ENCODE measurements at places on chromosomes 12 and 14.
A peak's percentile ranks its signal among the peaks of the same experiment; 100 is the strongest.

DNA sequence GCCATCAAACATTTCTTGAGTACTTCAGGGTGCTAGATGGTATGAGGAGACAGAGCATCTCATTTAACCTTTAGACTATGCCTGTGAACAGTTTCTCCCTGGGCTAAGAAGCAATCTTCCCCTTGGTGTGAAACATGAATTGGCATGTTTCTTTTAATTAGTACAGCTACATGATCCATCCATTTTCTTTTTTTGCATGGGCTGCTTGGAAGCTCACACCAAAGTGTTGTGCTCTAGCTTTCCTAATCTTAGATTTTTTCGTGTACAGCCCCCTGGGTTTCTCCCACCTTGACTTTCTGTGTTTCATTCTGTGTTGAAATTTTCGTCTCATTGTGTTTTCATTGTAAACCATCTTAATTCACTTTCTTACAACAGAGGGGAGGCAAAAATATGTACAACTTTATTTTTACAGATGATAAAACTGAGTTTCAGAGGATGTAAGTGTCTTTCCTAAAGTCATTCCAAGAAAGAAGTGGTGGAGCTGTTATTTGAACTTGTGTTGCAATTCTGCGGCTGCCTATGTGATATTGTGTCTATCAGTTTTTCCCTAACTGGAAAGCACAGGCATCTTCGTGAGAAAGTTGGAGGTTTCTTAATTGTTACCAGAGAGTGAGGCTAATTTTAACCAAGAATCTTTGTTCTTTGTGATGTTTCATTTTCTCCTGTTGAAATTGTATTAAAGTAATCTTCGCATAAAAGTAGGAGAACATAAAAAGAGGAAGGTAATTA is 64.5 kb downstream of the DAAM1 start:
- DNase-seq: peak; percentile 82

GRCh38 chr14:35855876-35856481 is 29.8 kb downstream of the BRMS1L start:
- DNase-seq: no peak

GRCh38 chr14:59217011-59217410 is 28.5 kb downstream of the DAAM1 start:
- no peak for DNase-seq

GRCh38 chr12:78683031-78683430 is 181.5 kb upstream of the SYT1 start:
- DNase-seq: no peak

- DNase-seq: no peak
Measured at GRCh38 chr14:90508536-90509254, 111.9 kb downstream of the CALM1 start.

- no peak for DNase-seq
Measured at GRCh38 chr12:78040111-78040510, 209.4 kb downstream of the NAV3 start.

GRCh38 chr12:75725521-75726111 is 214.2 kb upstream of the KRR1 start:
- DNase-seq: no peak

- peak; percentile 85 for DNase-seq
Measured at GRCh38 chr14:59215322-59215721, 26.9 kb downstream of the DAAM1 start.

DNA sequence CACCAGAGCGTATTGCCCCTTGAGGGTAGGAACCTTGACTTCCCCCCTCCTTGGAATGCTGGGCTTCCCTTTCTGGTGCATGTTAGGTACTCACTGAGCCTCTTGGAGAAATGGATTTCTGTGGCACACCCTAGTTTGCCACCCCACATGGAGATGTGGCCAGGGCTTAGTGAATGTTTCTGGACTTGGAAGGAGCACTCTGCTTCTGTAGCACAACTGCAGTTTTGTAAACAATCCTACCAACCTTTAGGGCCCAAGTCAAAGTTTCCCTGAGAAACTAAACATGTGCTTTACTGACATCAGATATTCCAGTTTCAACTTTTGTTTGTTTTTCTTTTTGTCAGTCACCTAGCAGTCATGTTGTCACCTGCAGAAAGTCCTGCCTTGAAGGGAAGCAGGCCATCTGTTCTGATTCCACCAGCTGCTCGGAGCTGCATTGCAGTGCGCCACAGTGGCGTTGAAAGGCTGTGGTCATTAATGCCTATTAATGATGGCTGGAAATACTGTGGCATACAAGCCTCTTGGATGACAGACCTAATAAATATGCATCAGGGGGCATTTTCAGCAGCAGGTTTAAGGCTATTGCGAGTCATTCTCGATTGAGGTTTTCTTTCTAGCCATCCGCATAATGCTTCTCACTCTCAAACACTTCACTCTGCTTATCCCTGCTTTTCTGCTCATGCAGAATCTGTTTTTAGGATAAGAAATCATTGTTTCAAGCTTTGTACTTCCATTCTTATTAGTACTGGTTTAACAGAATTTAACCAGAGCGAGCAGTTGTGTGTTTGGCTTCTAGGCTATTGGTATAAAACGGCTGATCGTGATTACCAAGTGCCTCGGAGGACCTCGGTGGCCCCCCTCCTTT is 7.8 kb downstream of the PELI2 start:
- no peak for DNase-seq
